ENCODE measurements at places on chromosomes 1 and 21.
A peak's percentile ranks its signal among the peaks of the same experiment; 100 is the strongest.

GRCh38 chr1:234375672-234376071, 2.4 kb downstream of the COA6 start:
- DNase-seq, result no peak

GRCh38 chr1:26121854-26122773, 10.5 kb downstream of the PDIK1L start:
- DNase-seq, result no peak

GRCh38 chr1:1430992-1431844, 4.3 kb upstream of the VWA1 start:
- DNase-seq, result no peak

DNA sequence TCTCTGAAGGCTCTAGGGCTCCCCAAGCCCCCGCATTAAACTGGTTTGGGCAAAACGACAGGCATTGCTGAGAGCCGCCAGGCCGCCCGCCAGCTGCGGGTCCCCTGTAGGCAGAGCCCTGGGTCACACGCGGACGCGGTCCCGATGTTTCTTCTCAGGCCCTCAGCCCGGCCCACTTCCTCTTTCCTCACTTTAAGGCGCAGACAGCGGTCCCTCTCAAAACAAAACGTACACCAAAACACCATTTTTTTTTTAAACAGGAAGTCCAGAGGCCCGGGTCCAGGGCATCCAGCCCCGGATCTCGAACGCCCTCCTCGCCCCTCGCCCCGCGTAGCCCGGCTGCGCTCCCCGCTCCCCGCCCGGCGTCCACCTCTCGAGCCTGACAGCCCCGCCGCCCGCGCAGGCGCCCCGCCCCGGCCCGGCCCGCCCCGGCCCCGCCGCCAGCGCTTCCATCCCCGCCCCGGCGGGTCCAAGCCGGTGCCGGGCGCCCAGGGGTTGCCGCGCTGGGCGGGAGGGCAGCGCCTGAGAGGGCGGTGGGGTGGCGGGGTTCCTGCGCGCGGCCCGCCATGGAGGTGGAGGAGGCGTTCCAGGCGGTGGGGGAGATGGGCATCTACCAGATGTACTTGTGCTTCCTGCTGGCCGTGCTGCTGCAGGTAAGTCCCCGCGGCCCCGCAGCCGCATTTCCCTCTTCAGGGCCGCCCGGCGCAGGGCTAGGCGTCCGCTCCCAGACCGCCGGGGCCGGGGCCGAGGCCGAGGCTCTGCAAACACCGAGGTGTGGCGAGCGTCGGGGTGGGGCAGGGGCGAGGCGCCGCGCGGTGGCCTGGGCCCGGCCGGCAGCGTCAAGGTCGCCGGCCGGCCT, at the start of gene SLC22A15:
TSS of gene SLC22A15 (plus strand) at position 452 of the 859 bp plus-strand sequence. CDS start at position 567, 115 bp downstream.
- no peak for DNase-seq

- DNase-seq, result no peak
Measured at GRCh38 chr1:34265396-34265795, 88.7 kb downstream of the C1orf94 start.

DNA sequence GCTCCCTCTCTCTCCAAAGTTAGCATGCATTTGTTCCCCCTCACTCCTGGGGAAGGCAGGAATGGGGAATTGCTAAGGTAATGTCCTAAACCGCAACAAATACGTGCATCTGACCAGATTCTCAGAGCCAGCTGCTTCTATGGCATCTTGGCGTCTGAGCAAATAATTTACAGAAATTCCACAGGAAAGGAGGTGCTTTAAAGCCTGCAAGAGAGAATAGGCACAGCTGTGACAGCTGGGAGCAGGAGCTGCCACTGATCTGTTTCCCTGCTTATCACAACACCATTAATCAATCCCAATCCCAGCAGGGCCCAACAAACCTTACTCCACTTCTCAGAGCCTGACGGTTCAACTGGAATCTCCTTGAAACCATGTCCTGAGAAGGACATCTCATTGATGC, 83.5 kb upstream of the ZNF281 start:
- no peak for DNase-seq

DNA sequence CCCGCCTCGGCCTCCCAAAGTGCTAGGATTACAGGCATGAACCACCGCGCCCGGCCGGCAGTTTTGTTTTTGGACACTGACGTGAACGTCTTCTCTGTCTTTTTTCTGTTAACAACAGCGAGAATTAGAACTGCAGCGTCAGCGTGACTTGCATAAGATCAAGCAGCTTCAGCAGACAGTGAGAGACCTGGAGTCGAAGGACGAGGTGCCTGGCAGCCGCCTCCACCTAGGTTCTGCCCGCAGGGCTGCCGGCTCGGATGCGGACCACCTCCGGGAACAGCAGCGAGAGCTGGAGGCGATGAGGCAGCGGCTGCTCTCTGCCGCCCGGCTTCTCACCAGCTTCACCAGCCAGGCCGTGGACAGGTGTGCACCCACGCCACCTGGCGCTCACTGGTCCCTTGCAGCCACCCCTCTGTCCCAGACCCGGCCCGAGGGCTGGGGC, 22.9 kb upstream of the DIP2A start:
- DNase-seq, result no peak

DNA sequence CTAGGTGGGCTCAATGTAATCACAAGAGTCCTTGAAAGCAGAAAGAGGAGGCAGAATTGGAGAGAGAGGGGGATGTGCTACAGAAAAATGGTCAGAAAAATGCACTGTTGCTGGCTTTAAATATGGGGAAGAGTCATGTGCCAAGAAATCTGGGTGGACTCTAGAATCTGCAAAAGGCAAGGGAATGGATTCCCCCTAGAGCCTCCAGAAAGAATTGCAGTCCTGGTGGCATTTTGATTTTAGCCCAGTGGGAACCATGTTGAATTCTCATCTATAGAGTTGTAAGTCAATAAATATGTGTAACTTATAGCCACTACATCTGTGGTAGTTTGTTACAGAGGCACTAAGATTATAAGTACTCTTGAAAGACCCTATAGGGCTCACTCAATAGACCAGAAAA, 210.3 kb downstream of the ASTN1 start:
- no peak for DNase-seq

GRCh38 chr1:172322219-172323061, 98.0 kb upstream of the C1orf105 start:
- peak; percentile 72 for DNase-seq

DNA sequence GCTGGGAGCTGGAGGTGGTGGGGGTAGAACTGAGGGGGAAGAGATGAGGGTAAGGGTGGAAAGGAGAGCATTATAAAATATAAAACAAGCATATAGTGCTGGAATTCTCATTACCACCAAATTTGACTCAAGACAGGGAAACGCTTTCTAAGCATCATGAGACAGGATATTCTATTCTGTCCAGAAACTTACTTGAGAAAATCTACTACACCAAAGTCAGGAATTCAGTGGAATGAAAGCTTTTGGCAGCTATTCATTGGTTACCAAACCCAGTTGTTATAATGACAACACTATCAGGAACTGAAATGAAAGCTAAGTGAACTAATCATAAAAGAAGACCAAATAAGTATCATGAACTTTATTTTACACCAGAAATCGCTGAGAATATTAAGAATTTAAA, 14.5 kb downstream of the AIDA start:
- DNase-seq, result no peak

- DNase-seq, result no peak
Measured at GRCh38 chr1:88917321-88918025, 26.1 kb upstream of the GTF2B start.

DNA sequence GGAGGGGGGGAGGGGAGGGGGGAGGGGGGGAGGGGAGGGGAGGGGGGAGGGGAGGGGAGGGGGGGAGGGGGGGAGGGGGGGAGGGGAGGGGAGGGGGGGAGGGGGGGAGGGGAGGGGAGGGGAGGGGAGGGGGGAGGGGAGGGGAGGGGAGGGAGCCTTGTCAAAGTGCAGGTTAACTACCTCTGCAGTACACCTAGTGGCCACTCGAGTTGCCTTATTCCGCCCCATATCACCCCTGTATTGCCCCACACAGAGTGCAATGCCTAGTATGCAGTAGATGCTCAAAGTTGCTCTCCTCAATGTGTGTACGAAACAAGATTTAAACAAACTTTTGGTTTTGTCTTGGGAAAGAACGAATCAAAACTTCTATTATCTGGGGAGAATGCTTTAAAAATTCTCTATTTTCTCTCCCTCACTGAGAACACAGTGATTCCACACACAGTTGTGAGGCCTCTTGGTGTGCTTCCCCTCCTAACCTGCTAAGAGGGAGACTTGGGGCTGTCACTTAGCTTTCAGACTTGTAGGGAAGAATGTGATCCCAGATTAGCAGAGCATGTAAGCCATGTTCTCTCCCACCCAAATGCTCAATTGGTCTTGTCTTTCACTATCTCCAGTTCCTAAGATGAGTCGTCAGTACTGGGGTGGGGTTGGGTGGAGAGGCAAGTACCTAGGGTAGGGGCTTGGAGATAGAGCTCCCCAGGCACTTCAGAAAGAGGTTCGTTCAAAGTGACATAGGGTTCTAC, 79.7 kb upstream of the MAP10 start:
- DNase-seq, result no peak

DNA sequence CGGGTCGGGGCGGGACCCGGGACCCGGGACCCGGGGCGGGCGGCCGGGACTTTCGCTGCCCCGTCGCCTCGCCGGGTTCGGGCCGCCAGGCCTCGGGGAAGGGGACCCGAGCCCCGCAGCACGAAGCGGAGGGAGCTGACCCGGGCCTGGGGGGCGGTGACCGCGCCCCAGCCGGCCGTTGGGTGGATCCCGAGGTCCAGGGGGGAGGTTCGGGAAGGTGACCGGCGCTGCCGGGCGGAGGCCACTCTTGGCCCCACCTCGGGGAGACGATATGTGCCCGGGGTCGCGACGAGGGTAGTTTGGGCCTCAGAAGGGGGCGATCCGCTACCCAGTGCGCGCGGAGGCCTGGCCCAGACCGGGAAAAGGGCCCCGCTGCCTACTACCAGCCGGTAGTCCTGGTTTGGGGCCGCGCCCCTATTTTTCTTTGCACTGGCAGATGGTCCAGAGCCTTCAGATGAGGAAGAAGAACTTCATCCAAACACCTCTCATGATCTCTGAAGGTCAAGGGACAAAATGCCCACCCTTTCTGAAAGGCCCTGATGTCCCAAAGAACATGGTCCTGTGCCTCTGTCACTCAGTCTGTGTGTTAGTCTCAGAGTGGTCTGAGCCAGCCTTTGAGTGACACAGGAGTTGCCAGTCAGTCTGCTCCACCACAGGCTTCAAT, 766 bp downstream of the AGO4 start:
- DNase-seq, result no peak

- DNase-seq, result peak; percentile 37
Measured at GRCh38 chr1:67889953-67890567, 56.8 kb upstream of the GNG12 start.

- DNase-seq, result no peak
Measured at GRCh38 chr21:38439957-38440356, 58.3 kb downstream of the ERG start.

DNA sequence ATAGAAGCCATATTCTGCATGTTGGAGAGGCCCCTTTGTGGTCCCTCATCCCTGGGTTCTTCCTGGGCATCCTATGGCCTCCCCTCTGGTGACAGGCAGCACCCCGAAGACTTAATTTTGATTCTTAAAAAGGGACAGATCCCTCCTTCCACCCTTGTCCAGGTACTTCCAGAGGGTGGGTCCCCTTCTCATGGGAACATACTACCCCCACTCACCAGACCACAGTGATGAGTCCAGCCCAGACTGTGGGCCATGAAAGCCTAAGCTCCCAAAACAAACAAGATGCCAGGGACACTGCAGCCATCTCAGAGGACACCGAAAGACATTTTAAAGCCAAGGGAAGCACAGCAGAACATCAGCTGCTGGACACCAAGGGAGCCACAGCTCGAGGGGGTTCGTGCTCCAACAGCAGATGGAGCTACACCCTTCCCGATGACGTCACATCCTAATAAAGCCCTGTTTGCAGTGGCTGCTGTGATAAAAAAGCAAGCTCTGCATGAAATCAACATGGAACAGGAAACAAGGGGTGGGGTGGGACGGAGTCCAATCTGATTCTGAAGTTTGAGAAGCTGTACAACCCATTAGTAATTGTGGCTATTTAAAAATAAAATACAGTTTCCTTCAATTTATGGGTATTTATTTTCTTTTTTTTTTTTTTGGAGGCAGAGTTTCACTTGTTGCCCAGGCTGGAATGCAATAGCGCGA, 32.4 kb downstream of the GNB1 start:
- peak; percentile 29 for DNase-seq

- DNase-seq, result no peak
Measured at GRCh38 chr1:178066296-178066907, 27.5 kb upstream of the RASAL2 start.

GRCh38 chr1:107291987-107292386, 151.1 kb downstream of the NTNG1 start:
- no peak for DNase-seq

DNA sequence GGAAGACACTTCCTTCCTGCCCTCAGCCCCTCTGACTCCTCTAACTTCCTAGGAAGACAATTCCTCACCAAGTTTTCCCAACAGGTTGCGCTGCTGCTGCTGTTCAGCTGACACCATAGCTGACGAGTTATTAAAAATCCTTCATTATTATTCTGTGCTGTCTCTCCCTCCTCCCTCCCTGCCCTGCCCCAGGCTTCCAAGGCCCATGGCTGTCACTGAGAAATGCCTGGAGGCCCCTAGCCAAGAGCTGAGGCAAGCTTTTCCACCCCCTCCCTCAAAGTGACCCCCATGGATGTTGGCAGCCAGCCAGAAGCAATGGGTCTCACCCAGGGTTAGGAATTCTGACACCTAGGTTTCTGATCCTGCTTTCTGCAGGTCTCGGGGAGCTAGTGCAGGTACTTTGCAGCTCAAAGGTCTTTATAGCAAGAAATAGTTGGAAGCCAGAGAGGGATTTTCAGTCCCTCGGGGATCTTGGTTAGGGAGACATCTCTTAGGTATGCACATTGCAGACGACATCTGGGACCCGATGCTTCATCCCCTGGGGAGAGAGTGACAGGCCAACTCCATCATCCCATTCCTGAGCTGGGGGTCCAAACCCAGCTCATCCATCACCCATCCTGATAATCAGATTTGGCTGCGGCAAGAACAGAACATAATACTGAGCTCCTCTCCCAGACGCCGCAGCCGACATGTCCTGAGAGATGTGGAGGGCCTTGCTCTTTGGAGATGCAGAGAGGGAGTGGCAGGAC, 65.0 kb downstream of the KIRREL1 start:
- DNase-seq, result no peak

GRCh38 chr1:22673486-22674409, 20.7 kb downstream of the C1QB start:
- peak; percentile 7 for DNase-seq

DNA sequence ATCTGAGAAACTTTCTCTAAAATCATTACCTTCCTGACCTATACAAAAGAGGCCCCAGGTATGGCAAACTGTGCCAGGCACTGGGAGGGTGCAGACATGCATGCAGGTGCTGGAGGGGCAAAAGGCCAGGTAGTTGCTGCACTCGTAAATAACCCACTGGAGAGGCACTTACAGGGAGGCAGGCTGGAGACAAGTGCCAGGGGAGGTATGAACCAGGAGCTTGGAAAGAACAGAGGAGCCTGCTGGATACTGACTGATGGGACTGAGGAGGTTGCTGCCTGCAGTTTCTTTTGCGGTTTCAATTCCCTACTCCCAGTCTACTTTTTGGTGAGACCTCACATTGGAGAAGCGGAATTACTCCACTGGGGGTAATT, 113.9 kb downstream of the DSCAM start:
- DNase-seq, result no peak

All from AG04449 (cell line).